ENCODE measurements at places on chromosomes 1 and 21. TPM values are rescaled to one million over a fixed set of nuclear protein-coding genes. Genes with fewer than 3 reads are reported as not detected.

Gene C1orf210
- total RNA-seq = not detected

Gene RGS8
- not detected for total RNA-seq

Gene TTC22
- not detected for total RNA-seq

Gene PADI2
- 1.5 TPM for total RNA-seq

Gene VSIG8
- 0.06 TPM for total RNA-seq

Measured in A549 treated with DMSO at 1 μM for 4 hours (cell line).